ENCODE measurements at places on chromosomes 7 and 10. TPM values are rescaled to one million over a fixed set of nuclear protein-coding genes. Genes with fewer than 3 reads are reported as not detected.

DNA sequence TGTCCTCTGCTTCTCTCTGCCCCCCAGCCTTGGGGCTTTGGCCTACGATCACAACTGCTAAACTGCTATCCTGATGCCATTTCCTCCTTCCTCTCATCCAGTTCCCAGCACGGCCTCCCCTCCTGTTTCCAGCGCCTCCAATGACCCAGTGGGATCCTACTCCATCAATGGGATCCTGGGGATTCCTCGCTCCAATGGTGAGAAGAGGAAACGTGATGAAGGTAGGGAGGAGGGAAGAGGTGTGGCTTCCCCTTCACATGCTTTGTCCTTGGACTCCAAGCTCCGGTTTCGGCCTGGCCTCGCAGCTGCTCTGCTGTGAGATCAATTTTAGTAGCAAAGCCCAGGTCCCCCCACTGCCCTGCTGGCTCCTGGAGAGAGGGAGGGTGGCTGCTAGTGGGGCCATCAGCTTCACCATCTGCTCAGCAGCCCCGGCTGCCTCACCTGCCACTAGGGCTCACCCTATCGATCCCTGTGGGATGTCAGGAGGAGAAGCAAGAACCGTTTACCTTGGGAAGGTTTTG lies 35.8 kb downstream of the PAX2 start:
- no peak for DNase-seq

LIPJ gene
- not detected for total RNA-seq

DNA sequence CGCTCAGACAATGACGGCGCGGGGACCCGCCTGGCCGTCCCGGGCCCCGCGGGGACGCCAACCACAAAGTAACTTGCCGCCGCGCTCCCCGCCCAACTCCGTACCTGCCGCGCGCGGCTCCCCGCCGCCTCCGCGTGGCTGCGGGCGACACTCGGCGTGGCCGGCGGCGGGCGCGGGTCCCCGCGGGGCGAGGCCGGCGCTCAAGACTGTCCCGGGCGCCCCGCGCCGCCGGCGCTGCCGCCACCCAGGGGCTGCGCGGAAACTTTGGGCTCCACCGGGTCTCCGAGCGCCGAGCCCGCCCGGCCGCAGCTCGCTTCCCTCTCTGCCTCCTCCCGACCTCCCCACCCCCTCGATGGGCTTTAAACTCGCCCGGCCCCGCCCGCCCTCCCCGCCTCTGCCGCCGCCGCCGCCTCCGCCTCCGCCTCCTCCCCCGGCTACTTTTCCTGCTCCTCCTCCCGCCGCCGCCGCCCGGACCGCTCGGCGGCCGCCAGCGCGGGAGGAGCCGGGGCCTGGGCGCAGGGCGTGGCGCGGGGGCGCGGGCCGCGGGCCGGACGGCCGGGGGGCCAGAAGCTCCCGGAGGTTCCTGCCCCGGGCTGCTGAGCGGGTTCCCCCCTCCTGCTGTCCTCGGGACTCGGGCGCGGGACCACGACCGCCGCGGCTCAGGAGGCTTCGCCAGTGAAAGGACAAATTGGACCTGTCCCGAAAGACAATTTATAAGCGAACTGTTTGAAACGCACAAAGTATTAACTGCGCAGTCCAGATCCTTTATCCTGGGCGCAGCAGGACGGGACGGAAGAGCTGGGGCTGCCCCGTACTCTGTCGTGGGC lies 10.6 kb upstream of the GRB10 start:
- no peak for DNase-seq

- no peak for DNase-seq
These were observed 131.9 kb downstream of the KAT6B start for GRCh38 chr10:74958316-74958715.

TMEM225B gene
- total RNA-seq: 0.25 TPM

ZNF277 gene
- 18.6 TPM for total RNA-seq

- DNase-seq: no peak
These were observed 69.2 kb downstream of the SDK1 start for GRCh38 chr7:3370068-3370830.

DNA sequence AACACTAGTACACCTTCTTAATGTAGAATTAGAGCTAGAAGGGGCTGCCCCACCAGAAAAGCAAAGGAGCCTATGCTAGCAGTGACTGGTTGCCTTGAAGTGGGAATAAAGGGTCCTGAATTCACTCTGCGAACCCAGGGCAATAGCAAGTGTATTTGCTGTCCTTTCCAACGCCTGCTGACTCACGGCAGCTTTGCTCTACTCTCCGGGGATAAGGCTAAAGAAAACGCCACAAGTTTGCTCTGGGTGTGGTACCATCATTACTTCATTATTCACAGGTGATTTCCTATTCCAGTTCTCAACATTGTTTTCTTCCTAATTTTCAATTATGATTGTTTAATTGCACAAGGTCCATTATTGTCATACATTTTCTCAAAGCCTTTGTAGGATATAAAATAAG lies 220.5 kb upstream of the AOAH start:
- DNase-seq: no peak

DNA sequence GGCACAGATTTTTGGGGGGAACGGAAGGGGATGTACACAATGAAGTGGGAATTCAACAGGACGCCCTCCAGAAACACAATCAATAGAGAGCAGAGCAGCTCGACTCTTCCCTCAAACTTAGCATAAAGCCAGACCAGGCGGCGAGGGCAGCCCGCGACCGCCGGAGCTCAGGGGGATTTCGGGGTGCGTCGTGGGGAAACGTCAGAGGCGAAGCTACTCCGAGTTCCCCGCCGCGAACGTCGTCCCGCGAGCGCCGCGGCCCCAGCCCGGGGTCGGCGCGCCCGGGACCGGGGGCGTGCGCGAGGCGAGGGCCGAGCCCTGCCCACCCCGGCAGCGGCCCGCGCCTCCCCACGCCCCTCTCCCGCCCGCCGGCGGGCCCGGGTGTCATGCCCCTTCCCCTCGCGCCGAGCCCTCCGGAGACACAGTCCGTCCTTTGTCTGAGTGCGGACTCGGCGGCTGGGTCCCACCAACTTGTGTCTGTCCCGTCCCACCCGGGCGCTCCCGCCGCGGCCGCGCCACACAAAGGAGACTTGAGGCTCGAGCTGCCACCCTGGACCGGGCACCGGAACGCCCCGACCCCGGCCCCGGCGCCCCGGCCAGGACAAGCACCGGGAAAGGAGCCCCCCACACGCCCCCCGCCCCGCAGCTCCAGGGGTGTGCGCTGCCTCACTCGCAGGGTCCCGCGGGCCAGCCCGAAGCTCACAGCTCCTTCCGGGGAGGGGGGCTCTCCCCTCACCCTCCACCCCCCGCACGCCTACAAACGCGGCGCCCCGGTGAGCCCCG lies 634 bp downstream of the EZH2 start:
- no peak for DNase-seq

DNA sequence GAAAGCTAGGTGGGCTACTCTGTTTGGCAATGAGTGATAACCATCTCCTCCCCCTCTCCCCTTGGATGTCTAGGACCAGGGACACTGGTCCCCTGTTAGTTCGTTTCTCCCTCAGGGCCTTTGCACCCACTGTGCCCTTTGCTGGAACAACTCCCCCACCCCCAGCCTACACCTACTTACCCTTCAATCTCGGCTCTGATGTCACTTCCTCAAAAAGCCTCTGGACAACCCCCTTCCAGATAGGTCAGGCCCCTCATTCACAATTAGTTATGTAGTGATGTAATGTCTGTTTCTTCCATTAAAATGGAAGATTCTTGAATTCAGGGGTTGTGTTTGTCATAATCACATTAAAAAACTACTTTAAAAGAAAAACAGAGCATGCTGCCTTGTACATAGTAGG lies 152.9 kb downstream of the SNX10 start:
- no peak for DNase-seq

DNA sequence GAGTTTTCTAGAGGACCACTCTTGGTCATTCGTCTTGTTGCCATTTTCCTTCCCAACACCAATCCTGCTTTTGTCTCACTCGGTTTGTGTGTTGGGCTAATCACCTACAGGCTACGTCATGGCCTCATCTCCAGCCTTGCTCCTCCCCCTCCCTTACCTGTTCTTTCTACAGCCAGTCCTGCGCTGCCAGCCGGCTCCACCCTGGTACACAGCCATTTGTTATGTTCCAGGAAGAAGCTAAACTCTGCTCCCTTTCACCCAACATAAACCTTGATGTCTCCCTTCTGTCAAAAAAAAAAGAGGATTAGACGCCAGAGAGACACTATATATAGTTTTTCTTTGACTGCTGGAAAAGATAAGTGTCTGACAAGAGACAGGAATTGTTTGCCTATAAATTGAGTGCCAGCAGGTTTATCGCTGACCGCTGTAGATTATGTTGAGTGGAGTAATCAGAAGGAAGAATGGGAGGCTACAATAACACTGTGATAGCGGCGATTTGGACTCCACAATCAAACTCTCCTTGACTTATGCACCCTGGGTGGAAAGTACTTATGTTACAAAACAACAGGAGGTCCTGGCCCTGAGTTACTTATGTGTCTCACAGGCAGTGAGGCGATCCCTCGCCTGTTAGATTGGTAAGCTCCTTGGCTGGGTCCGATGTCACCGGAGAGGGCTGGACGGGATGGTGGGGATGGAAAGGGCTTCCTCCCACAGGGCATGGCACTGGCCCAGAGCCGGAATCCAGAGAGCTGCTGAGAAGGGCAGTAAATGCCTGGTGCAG lies 171.3 kb upstream of the BMPER start:
- DNase-seq: no peak
